ENCODE measurements at places on chromosomes 7 and 10.

DNA sequence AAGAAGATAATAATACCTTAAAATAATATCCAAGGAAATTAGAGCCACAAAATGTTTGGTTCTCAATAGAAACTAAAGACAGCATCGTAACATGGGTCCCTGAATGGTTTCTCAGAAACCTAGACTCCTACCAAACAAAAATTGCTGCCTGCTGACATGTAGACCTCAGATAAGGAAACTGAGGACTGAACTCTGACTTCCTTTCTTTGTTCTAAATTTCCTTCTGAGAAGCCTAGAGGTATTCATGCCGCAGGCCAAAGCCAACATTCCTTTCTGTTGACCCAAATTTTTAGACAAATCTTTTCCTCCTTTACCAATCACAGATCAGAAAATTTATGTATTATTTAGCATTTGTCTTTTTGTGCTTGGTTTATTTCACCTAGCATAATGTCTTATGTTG is 816.7 kb upstream of the PHF14 start:
- no peak for DNase-seq

- DNase-seq: no peak
Measured at GRCh38 chr7:20170633-20171032, 46.6 kb downstream of the MACC1 start.

GRCh38 chr7:92968502-92968901 is 132.1 kb upstream of the CDK6 start:
- no peak for DNase-seq

GRCh38 chr10:86287110-86287793 is 79.3 kb downstream of the GRID1 start:
- peak; percentile 35 for DNase-seq

DNA sequence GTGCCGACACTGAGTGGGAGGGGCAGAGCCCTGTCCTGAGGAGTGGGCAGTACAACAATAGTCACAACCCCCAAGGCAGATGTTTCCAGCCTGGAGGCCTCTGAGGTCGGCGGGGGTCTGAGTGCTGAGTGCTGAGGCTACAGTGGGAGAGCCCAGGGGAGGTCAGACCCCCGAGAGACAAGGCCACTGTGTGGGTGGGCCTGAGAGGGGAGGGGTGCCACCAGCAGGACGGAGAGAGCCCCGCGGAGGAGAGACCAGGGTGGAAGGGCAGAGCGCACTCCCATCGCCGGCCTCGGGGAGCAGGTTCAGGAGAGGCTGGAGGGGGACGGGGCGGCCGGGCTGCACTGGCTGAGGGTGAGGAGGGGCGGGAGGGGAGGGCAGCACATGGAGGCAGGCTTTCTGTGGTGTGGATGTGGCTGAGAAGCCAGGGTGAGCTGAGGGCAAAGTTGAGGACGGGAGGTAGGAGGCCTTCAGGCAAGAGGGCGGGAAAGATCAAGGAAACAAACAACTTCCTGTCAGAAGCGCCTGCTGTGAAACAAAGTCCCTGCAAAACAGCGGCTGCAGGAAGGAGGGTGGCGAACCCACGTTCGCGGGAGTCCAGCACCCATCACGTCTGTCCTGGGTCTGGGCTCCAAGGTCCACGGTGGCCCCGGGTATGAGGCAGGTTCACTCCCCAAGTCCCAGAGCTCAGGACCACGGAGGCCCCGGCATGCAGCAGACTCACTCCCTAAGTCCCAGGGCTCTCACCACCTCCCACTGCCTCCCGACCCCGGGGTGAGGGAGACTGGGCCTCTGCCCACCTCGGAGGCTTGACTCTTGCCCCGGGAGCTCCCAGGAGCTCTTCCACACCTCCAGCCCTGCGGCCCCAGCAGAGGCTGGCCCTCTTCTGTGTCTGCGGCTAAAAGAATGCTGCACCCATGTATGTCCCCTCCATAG is 76.8 kb upstream of the NKX6-2 start:
- no peak for DNase-seq

- no peak for DNase-seq
Measured at GRCh38 chr7:56062382-56062781, 1.7 kb upstream of the SUMF2 start.

DNA sequence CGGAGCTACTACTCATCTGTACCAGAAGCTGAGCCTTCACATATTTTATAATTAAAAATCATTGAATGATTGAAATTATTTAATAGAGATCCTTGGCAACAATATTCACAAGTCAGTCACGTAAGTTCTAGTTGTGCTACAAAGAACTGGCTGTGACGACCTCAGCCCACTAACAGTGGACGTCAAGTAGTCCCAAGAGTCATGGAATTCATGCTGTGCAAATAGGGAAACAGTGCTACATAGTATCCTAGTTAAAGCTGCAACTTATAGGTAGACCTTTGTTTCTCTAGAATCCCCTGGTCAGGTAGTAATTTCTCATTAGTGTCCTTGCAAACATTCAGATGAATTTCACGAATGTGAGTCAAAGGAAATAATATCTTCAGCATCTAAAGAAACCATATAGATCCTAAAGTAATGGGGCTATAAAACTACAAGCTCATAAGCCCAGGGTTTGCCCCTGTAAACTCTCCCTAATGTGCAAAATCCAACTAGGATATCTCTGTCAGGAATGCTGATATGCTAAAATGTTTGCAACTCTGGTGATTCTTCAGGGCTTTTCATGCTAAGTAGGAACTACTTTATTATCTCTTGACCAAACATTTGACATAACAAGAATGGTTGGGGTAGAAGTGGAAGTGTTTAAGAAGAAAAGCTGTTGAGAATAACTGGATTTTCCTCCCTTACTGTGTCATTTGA is 31.2 kb downstream of the CFAP69 start:
- DNase-seq: no peak

DNA sequence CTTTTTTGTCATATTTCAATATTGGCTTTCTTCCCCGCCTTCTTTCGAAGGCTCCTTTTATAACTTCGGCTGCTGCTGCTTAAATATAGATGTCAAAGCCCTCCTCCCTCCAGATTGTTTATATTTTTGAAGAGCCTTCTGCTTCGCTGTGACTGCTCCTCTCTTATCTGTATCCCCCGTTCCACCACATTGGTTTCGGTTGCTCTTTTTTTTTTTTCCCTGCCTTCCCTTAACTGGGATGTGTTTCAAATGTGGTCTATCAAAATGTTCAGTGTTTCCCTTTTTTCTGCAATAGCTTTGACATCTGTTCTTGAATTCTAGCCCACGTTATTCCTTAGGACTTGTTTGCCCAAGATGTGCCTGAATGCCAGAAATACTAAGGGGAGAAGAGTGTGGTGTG is 96.4 kb downstream of the CUX1 start:
- DNase-seq: no peak

DNA sequence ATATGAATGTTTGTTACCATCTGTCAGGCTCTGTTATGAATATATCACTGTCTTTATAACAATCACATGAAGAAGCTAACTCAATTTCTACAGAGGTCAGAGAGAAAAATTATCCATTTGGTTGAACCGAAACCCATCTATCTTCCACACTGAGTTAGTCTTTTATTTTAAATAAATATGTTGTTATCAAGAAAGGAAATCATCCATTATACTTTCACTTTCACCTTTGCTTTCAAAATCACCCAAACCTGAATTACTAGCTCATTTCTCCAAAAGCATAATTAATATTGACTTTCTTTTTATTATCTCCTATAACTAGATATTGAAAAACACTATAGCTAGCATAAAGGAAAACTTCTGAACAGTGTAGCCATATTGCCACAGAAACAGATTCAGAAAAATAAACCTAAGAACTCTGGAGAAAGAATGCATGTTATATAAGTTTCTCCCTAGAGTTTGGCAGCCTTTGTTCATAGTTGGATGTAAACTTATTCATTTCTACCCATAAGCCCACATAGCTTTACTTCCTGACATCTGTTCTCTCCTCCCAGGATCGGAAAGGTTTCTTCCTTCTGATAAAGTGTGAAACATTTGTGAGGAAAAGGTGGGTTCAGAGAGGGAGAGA is 66.0 kb downstream of the NPSR1 start:
- DNase-seq: no peak

DNA sequence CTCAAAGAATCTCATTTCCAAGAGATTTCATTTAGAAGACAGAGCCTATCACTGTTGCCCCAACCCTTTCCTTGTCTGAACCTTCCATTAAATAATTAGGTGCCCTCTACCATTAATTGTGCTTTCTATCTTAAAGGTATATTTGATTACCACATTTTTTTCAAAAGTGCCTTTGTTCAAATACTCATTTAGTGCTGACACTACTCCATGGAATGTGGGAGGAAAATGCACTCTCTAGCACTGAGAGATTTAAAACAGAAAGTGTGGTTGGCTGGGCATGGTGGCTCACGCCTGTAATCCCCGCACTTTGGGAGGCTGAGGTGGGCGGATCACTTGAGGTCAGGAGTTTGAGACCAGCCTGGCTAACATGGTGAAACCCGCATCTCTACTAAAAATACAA is 119.8 kb downstream of the CACNA2D1 start:
- DNase-seq: no peak

GRCh38 chr10:8416192-8416701 is 361.8 kb downstream of the GATA3 start:
- no peak for DNase-seq

- no peak for DNase-seq
Measured at GRCh38 chr10:48535416-48536155, 69.3 kb downstream of the ARHGAP22 start.

DNA sequence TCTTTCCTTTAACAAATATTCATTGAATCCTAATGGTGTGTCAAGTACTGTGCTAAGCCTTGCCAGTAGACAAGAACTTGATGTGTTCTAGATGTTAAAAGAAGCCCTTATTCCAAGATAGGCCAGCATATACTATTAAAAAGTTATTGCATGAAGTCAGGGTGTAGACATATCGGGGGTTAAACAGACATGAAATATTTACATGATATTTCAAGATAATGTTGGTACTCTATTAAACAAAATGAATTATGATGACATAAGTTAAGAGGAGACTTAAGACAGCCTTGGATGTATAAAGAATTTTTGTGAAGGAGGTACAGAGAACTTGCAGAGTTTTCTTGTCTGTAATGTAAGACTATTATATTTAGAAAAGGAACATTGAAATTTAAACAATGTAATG is 44.8 kb downstream of the HDAC9 start:
- no peak for DNase-seq

GRCh38 chr10:22369434-22370072 is 24.3 kb downstream of the SPAG6 start:
- no peak for DNase-seq

DNA sequence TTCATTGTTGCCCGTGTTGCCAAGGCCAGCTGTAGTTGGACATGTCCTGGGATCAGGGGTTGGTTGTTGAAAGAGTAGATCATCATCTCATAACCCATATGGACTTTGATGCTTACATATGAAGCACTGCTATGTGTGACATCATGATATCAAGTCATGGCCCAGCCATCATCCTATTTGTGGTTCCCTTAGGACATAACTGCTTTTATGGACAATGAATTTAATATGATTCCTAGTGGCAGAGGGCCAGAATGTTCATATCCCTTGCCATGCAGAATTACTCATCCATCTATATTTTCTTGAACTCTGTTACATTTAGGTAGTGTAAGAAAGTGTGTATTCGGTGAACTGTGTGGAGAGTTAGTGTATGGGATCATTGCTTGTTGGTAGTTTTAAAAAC is 343.9 kb upstream of the LRGUK start:
- no peak for DNase-seq

DNA sequence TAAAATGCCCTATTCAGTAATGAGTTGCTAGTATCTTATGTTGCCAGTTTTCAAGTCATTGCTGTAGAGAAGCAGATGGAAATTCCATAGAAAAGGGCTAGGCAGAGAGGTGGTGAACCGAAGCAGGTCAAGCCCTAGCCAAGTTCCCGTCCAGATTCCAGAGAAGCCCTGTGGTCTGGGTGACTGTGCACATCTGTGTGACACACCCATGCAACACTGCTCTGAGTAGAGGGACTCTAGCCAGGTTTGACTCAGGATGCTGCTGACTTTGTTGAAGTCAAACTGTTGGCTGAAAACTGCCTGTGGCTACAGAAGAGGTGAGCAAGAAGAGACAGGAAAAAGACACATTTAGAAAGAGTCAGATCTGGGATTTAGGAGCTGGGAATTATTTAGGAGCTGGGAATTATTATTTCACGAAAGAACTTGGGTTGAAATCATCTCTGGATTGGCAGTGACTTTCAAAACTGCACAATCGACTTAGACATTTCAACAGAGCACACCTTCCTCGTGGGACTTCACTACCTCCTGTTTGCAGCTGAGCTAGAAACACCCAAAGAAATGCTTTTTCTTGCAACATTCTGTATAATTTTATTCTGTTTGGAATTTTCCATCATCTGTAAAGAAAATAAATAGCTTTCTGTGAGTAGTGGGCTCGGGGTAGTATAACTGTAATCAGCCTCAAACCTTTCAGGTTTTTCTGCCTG is 149.1 kb upstream of the PRKCQ start:
- DNase-seq: peak; percentile 31

GRCh38 chr7:134826105-134826504 is 46.7 kb downstream of the CALD1 start:
- DNase-seq: no peak

DNA sequence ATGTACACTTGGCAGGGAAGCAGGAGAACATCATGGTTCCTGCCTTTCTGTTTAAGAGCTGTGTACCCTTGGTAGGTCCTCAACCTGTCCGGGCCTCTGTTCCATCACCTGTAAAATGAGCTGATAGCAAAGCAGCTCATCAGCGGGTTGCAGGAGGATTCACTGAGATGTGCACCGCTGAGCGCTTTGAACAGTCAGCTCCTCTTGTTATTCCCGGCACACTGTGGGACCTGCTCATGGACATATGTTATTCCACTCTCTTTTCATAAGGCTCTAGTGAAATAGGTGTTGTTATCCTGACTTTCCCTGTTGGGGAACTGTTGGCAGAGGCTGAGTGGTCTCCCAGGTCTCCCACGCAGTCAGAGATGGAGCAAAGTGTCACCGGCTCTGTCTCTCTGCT is 497.5 kb upstream of the ZMIZ1 start:
- no peak for DNase-seq

DNA sequence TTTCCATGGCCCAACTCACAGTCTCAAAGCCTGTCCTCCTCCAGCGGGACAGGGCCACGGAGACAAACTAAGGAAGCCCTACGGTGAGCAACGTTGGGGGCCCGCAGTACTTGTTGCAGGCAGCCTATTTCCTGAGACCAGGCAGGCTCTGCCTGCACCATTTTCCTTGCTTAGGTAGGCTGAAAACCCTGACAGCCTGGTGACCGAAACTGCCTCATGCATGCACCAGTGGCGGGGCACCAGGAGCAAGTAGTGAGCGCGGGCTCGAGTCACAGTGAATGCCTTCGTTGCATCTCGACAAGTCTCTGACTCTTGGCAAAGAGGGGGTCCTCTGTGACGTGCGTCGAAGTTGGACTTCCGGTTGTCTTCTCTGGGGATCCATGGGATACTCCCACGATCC is 23.3 kb upstream of the ZNF273 start:
- no peak for DNase-seq

DNA sequence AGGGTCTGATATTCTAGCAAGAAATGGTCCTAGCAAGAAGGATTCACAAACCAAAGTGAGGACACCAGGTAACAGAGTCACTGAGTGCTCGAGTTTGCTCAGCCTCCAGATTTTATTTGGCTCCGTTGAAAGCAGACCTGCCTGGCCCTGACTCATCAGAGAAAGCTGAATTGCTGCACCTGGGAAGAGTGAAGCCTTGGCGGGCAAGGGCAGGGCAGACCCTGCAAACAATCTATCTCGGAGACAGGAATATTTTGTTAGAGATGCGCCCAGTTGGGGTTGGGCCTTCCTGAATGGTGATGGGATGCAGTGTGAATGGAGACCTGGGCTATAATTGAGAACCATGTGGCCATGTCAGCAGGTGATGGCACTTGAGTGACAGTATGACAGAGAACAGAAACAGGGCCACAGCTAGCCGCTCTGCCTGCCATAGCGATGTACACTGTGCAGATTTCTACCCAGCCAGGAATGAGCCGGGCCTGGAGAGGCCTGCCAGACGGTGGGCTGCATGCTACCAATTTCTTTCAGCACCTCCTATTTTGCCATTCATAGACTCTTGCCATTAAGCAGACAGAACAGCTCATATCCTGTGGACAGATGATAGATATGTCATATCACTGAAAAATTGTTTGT is 744.2 kb downstream of the LRMDA start:
- no peak for DNase-seq
